H9 (cell line): ENCODE measurements at places on chromosomes 13 and 19. TPM values are rescaled to one million over a fixed set of nuclear protein-coding genes. Genes with fewer than 3 reads are reported as not detected.

SIGLEC10 gene
- not detected in 2 replicates for total RNA-seq

TMPRSS9 gene
- 0.24 and 0.33 TPM in 2 replicates for total RNA-seq

USPL1 gene
- total RNA-seq, result 17.6 and 17.9 TPM in 2 replicates

LENG9 gene
- total RNA-seq, result 3.7 and 3.8 TPM in 2 replicates

FGF22 gene
- total RNA-seq, result 0.72 and 0.99 TPM in 2 replicates

ATXN8OS gene
- not detected in 2 replicates for total RNA-seq

NEK3 gene
- 13.3 and 17.9 TPM in 2 replicates for total RNA-seq

CDKN2D gene
- 2.8 and 3.7 TPM in 2 replicates for total RNA-seq

CYP4F8 gene
- not detected in 2 replicates for total RNA-seq

PROZ gene
- total RNA-seq, result not detected in 2 replicates
